Activated T-cell treated with anti-CD3 and anti-CD28 coated beads, Interleukin-2, amount 50 U/mL, for 72 hours (primary cell): ENCODE measurements at places on chromosomes 4 and X. TPM values are rescaled to one million over a fixed set of nuclear protein-coding genes. Genes with fewer than 3 reads are reported as not detected.

GRCh38 chr4:107966903-107967302, 22.8 kb upstream of the HADH start:
- no peak for DNase-seq

Gene CFAP99
- total RNA-seq, result not detected

DNA sequence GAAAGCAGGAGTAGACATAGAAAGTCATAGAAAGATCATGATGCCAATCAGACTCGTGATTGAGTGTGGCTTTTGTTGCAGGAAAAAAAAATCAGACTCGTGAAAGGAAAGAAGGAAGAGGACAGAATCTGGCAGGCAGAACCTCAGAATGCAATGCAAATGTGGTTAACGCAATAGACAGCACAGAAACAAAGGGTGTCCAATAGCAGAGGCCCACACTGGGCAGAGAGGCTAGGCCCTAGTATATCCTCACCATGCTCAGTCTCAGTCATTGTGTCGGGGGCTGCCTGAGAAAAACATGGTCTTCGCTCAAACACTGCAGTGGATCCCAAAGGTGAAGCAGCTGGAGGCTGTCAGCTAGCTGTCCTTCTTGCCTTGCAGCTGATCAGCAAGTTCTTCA, 102.8 kb upstream of the MAOA start:
- DNase-seq, result no peak

Gene BMP2K
- total RNA-seq, result 12.4 TPM

DNA sequence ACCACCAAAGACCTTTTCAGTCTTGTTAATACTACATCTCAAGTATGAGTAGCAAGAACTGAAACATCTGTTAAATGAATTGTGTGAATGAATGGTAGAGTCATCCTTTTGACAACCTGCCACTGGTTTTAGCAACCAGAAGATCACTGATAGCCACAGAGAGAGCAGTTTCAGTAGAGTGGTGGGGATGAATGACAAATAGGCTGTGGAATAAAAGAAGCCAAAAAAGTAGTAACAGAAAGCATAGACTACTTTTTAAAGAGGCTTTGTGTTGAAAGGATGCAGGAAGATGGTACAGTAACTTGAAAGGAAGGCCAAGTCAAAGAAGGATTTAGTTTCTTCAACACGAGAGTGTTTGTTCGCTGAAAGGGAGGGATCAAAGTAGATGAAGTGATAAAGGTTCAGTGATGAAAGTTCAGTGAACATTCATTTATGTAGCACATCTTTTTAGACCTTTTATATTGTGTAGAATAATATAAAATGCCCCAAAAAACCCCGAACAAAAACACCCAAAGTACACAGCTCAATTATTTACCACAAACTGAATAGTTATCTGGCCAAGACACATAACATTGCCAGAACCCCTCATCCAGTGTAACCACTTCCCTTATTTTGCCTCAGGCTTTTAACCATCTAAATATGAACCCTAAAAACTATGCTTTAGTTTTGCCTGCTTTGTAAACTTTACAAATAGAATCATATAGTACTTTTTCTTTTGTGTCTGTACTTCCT, 40.1 kb upstream of the EIF1AX start:
- DNase-seq, result no peak

DNA sequence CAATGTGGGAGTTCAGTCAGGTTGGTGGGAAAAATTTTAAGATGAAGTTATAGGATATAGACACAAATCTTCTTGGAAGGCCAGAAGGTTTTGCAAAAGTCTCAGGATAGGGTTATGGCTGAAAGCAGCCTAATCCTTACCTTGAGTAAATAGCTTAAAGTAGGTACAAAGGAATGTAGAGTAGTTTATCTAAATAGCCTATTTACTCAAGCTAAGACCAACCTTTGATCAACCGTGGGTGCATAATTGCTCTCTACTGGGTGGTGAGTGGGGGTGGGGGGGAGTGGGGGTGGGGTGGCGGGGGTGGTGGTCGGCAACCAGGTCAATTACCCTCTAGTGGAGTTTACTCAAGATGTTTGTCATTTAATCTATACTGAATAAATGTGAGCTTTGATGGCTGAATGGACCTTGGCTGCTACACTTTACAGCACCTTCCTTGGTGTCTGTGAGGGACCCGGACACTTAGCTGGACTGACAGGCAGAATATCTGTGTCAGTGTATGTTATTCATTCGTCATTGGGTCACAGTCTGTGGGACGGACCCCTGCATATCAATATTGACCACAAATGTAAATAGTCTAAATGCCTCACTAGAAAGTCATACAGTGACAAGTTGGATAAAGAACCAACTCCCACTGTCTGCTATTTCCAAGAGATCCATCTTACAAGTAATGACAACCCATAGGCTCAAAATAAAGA, 545.7 kb upstream of the PABPC4L start:
- DNase-seq, result no peak

DNA sequence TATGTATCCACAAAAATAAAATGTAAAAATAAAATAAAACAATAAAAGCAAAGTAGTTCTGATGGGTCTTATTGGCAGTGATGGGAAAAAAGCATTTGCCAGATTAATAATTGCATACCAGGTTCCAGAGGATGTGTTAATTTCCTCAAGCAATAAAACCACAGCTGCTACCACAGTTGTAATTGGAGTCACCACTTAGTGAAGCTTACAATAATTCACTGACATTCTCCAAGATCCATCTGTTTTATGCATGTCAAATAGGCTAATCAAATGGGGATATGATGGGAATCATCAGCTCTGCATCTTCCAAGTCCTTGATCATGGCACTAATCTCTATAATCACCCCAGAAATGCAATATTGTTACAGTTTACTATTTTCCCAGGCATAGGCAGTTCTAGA, 123.5 kb upstream of the EMCN start:
- no peak for DNase-seq

GRCh38 chr4:44145868-44146267, 302.7 kb downstream of the KCTD8 start:
- DNase-seq, result no peak

- no peak for DNase-seq
Measured at GRCh38 chr4:91243132-91243531, 1060.6 kb upstream of the GRID2 start.

DNA sequence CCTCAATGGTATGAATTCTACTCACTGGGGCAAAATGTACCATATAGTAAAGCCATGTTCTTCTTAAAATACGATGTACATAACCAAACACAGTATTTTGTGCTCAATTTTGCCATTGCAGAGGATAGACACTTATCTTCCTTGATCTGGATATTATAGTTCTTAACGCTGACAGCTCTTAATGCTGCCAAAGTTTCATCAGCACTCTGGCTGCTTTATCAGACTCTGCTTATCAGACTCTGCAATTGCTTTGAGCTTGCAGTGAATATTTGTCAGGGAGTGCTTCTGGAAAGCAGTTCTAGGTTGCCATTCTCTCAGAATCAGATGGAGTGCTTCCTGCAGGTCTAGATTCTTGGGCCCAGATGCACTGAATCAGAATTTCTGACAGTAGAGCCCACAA, 863.1 kb downstream of the CCSER1 start:
- DNase-seq, result no peak

Gene GAGE12J
- total RNA-seq, result not detected

- no peak for DNase-seq
Measured at GRCh38 chrX:93322110-93322509, 351.3 kb downstream of the NAP1L3 start.

Gene TKTL2
- total RNA-seq, result not detected

Gene ZDHHC15
- 0.82 TPM for total RNA-seq

DNA sequence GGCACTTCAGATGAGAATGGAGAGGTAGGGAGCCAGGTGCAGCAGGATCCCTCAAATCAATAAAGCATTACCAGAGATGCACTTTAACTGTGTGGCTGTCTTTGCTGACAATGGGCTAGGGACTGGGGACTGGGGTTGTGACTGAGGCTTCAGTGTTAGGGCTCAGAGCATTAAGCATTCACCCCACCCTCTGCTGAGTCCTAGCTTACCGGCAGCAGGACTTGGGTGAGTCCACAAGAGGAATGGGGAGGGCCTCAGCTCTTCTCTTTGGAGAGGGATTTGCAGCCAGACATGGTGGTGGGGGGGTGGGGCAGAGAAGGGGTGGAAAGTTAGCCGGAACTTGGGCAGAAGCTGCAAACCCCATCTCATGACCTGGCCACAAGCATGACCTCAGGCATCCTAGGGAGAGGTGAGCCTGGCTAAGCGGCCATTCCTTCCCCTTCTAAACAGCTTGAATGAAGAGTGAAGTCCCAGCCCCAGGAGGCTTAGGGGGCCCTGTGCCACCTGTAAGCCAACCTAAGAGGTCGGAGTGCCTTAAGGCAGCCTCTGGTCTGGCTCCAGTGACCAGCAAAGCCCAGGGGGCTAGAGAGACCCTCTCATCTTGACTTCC, 78.4 kb downstream of the STARD8 start:
- no peak for DNase-seq

Gene HHIP
- 0.48 TPM for total RNA-seq

GRCh38 chr4:65918212-65918611, 247.9 kb upstream of the EPHA5 start:
- DNase-seq, result no peak

- no peak for DNase-seq
Measured at GRCh38 chr4:90393215-90393614, 266.0 kb downstream of the CCSER1 start.

Gene NXF3
- total RNA-seq, result 0.12 TPM

DNA sequence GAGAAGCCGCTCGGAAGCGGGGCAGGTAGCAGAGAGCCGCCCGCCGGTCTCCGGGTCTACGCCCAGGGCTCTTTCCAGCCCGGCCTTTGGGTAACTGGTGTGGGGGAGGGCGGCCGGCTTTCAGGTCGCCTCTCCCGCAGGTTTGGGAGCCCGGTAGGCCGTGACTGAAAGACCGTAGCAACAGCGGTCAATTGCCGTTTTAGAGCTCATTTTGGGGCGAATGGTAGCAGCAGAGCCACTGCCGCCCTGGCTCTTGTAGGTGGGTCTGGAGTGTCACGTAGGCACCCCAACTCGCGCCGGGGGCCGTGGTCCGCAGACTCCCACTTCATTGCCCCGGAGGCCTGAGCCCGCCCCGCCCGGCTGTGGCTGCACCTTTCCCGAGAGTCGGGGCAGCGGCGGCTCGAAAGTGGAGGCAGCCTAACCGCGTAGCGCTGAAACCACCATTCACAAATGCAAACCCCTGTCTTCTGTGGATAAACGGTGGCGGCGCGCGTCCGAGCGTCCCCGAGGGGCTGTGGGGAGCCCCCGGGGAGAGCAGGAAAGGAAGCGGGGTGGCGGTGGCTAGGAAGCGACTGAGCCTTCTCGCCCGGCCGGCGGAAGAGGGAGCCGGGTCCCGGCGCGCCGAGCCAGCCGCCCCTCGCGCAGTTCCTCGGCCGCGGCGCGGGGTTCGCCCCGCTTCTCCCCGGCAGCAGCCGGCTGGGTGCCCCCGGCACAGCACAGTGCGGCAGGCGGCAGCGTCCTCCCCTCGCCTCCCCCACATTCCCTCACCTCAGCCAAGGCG, 2185.1 kb upstream of the TENM3 start:
- no peak for DNase-seq

GRCh38 chr4:13527981-13528820, 16.1 kb downstream of the NKX3-2 start:
- peak; percentile 43 for DNase-seq

- no peak for DNase-seq
Measured at GRCh38 chr4:145530189-145530588, 48.5 kb downstream of the SMAD1 start.

Gene EDA2R
- total RNA-seq, result 9.5 TPM

GRCh38 chrX:1536712-1537030, 314 bp downstream of the P2RY8 start:
- peak; percentile 49 for DNase-seq

Gene AMBN
- not detected for total RNA-seq

Gene EGF
- not detected for total RNA-seq

GRCh38 chr4:170853422-170854021, 763.8 kb upstream of the AADAT start:
- DNase-seq, result peak; percentile 8

DNA sequence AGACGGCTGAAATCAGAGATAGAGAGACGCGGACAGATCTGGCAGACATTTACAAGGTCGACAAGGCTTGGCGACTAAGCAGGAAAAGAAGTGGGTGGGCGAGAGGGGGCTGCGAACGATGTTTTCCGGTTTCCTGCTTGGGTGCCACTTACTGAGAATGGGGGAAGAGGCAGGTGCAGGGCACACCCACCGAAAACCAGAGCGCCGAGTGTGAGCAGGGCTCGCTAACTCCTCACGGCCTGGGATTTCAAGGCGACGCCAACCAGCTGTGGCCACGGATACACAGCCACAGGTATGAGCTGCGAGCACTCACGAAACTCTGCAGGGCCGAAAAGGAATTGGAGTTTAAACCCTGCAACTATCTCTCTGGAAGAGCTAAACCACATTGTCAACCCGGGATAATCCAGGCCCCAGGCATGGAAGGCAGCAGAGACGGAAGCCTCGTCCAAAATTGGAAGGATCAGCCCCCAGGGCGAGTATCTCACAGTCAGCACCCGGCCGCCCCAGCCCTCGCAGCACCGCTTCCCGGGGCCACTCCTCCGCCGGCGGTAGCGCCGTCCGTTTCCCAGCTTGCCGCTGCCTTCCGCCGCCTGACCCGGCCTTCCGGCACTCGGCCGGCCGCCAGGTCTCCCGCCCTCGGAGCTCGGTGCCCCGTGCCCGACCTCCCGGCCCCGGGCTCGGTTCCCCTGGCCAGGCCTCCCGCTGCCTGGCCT, 778 bp downstream of the CASP3 start:
- peak; percentile 68 for DNase-seq

- no peak for DNase-seq
Measured at GRCh38 chrX:23662187-23662586, 5.1 kb upstream of the PRDX4 start.

- no peak for DNase-seq
Measured at GRCh38 chr4:121927948-121928347, 23.9 kb downstream of the TRPC3 start.

DNA sequence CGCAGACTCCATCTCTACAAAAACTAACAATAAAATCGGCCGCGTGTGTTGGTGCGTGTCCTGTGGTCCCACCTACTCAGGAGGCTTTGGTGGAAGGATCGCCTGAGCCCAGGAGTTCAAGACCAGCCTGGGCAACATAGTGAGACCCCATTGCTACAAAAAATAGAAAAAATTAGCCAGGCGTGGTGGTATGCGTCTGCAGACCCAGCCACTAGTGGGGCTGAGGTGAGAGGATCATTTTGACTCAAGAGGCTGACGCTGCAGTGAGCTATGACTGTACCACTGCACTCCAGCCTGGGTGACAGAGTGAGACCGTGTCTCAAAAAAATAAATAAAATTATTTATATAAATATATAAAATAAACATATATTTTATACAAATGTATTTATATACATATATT, 22.3 kb downstream of the ASMTL start:
- DNase-seq, result no peak

Gene HTN1
- not detected for total RNA-seq
